Activated effector memory CD4-positive, alpha-beta T cell treated with Interleukin-2 at 50 U/mL for 16 hours (primary cell): ENCODE measurements at places on chromosomes 1 and 21.
A peak's percentile ranks its signal among the peaks of the same experiment; 100 is the strongest.

GRCh38 chr1:157910270-157910669, 68.7 kb upstream of the CD5L start:
- no peak for DNase-seq

GRCh38 chr1:51342591-51343206, 12.3 kb upstream of the TTC39A start:
- DNase-seq = no peak

- DNase-seq = no peak
Observed at GRCh38 chr1:99661780-99662179, 15.9 kb downstream of the PALMD start.

GRCh38 chr1:15017120-15017519, 136.4 kb upstream of the TMEM51 start:
- no peak for DNase-seq

- DNase-seq = no peak
Observed at GRCh38 chr1:159951551-159951950, 2.5 kb downstream of the SLAMF9 start.

DNA sequence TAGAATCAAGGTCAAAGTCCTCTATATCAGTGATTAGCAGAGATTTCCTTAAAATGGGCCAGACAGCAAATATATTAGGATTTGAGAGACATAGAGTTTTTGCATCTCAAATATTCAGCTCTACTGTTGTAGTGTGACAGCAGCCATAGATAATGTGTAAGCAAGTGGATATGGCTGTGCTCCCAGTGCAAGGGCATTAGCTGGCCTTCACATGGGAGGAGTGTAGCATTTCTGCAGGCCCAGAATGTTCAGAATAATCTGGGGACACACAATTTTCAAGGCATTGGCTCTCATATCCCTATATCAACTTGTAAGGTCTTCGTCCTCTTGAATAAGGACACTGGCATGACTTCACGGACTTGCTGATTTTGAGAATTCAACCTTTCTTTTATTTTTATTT, 402.3 kb upstream of the ADAMTS5 start:
- DNase-seq = no peak

DNA sequence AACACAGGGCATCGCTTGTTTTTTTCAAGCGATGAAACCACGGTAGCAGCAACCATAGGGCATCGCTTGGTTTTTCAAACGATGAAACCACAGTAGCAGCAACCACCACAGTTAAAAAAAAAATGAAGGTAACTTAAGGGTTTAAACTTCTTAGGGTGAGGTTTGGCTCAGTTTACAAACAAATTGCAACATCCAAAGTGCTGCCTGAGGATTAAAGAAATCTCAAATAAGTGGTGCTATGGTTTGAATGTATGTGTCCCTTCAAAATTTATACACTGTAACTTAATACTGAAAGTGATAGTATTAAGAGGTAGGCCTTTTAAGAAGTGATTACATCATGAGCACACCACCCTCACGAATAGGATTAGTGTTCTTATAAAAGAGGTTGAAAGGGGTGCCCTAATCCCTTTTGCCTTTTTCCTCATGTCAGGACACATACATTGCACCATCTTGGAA, 6.4 kb upstream of the GBP5 start:
- no peak for DNase-seq

- peak; percentile 9 for DNase-seq
Observed at GRCh38 chr1:112509005-112509659, 367 bp downstream of the WNT2B start.

GRCh38 chr1:175116210-175116798, 48.7 kb downstream of the TNN start:
- no peak for DNase-seq

DNA sequence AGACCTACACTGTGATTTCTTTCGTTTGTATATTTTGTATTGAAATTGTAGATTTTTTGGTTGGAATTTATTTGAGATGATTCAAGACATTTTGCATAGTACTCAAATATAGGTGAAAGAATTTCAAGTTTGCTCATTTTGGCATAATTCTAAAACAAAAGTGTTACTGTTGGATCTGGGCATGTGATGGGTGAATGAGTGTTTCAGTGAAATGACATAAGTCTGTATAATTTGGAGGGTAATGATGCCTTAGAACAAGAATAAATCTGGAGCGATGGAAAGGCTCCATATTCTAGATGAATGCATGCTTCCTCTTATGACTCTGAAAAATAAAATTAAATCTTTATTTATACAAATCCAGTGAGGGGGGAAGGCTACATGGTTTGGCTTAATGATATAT, 41.0 kb downstream of the NFIA start:
- DNase-seq = no peak

GRCh38 chr1:30719406-30720270, 3.7 kb downstream of the MATN1 start:
- DNase-seq = no peak

DNA sequence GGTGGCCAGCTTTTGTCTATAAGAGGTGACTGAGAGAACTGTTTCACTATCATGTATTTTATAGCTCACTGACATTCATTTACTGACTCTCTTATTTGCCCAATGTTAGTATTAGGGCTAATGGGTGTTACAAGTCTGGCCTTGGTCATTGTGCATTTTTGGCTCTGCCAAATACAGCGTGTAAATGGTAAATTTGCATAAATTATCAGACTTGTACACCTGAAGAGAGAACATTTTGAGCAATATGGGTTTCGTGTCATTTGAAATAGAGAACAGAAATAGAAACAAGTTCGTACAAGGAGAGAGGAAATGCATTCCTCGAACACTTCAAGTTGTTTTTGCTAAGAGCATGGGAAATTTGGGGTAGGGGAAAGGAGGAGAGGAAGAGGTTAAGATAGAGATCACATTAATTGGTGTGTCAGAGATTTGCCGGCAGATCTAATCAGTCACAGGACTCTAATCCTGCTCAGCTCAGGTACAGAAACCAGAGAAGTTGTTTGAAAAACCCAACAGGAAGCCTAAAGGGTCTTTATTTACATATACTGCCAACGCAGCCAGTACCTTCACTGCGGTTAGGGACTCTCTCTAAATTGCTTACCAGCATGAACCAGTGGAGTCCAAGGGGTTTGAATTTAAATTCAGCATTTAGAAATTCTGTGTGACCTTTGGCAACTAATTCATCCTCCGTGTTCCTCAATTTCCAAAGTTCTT, 261.5 kb downstream of the GPATCH2 start:
- DNase-seq = no peak

DNA sequence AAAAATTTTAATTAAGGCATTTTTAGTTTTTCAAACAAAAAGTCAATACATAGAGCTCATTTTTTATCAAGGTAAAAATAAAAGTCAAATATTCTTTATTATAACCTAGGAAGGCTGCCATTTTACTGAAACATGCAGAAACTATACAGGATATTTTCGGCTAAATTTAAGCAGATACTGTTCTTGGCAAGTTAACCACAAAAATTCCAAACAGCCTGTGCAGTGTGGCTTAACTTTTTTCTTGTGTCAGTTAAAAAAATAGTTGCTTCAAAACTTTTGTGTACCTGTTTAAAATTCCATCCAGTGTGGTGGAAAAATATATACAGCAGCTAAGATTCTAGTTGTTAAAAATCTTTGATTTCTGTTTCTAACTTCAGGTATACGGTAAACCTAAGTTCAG, 135.0 kb downstream of the ATP5PO start:
- DNase-seq = no peak

- DNase-seq = no peak
Observed at GRCh38 chr21:14926186-14926585, 138.6 kb downstream of the NRIP1 start.

DNA sequence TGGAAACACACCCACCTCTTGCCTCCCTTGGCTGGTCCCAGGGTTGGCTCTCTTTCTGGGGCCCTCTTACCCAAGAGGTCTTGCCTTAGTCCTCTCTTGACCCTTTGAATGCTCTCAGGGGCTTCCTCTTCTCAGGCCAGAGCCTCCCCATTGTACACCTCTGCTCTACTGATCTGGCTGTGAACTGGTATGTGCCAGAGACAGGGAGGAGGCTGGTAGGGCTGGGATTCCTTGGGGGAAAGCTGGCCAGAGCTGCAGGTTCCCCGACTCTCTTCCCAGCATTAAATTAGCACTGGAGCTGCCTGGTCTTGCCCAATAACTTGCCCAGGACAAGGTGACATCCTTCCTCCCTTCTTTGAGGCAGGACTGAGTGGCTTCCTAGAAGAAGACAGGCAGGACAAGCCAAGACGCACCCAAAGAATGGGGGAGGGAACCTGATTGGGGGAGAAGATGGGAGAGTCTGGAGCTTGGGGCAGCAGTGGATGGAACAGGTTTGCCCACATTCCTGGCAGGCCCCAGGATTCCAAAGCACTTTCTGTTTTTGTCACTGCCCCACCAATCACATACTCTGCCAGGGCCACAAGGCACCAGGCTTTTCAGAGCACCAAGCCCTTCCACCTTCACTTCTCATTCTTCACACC, 37.2 kb upstream of the CITED4 start:
- DNase-seq = no peak
